ENCODE measurements at places on chromosomes 13 and 19.

DNA sequence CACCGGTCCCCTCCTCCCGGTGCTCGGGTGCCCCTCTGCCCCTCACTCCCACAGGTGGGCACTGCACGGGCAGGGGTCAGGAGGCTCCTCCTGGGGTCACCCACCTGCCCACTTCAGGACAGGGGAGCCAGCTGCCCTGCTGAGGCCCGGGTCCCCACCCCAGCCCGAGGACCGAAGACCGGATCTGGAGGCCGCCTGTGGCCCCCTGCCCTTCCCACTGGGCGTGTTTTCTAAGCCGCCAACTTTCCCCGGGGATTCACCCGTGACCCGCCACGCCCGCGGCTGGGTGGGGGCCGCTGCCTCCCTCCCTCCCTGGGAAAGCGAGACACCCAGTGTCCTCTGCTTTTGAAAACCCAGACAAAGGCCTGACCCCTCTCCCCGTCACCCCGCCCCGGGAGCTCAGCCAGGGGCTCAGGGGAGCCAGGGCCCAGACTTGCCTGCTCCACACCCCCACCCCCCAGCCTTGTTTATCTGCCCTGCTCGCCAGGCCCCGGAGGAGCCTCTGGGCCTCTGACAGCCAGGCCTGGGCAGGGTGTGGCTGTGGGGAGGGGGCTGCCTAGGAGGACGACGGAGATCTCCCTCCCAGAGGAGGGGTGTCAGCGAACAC, 1.3 kb downstream of the PALM start:
- DNase-seq, result no peak

DNA sequence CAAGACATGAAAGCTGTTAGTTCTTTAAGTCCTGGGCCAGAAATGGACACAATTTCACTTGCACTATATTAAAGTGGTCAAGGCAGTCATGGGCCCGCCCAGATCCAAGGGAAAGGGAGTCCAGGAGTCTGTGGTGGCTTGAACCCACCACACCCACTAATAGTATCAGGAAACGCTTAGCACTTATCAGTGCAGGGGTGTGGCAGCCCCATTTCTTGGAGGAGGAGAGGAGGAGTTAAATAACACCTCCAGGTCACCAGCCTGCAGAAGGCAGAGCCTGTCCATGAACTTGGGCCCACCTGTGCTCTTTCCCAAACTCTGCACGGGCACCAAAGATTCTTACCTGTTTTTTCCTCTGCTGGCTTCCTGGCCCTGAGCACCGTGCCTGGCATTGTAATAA, 5.4 kb upstream of the NTN5 start:
- no peak for DNase-seq

- DNase-seq, result no peak
These were observed 13.2 kb upstream of the EIF3G start for GRCh38 chr19:10132905-10133304.

DNA sequence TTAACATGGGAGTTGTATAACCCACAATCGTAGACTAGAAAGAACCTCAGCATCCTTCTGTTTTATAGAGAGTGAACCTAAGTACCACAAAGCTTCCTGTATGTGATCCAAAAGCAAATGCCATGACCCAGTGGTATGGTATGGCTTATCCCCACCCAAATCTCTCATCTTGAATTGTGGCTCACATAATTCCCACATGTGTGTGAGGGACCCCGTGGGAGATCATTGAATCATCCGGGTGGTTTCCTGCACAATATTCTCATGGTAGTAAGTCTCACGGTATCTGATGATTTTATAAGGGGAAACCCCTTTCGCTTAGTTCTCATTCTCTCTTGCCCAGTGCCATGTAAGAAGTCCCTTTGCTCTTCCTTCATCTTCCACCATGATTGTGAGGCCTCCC, 587.9 kb downstream of the LMO7 start:
- no peak for DNase-seq
